ENCODE measurements at places on chromosomes 1 and 21. TPM values are rescaled to one million over a fixed set of nuclear protein-coding genes. Genes with fewer than 3 reads are reported as not detected.

- H3K36me3 ChIP-seq: no peaks in the 10 kb centered on the region
- H3K27ac ChIP-seq: no peak overlapping the region
- no peak for DNase-seq
- H3K4me3 ChIP-seq: no peak overlapping the region
- H3K4me1 ChIP-seq: peaks cover 3% of the 10 kb centered on the region
These were observed 11.0 kb downstream of the KCNC4 start for GRCh38 chr1:110221119-110221518.

- DNase-seq: no peak
- H3K27me3 ChIP-seq: no peaks in the 10 kb centered on the region
- no peak overlapping the region for H3K27ac ChIP-seq
These were observed 105.9 kb upstream of the C21orf91 start for GRCh38 chr21:17925000-17925610.

- H3K27ac ChIP-seq: no peak overlapping the region
- DNase-seq: no peak
- H3K36me3 ChIP-seq: no peaks in the 10 kb centered on the region
- H3K4me3 ChIP-seq: no peak overlapping the region
- no peaks in the 10 kb centered on the region for H3K4me1 ChIP-seq
These were observed 2.9 kb downstream of the KRTAP10-7 start for GRCh38 chr21:44603109-44603875.

- no peak overlapping the region for H3K27ac ChIP-seq
- H3K4me3 ChIP-seq: peak overlapping the region; percentile 2
- H3K4me1 ChIP-seq: no peaks in the 10 kb centered on the region
- DNase-seq: no peak
These were observed 38.9 kb downstream of the CCDC18 start for GRCh38 chr1:93219443-93219842.

- peak; percentile 17 for DNase-seq
- H3K36me3 ChIP-seq: no peaks in the 10 kb centered on the region
- peaks cover 48% of the 10 kb centered on the region for H3K27me3 ChIP-seq
- peaks cover 12% of the 10 kb centered on the region for H3K4me1 ChIP-seq
- H3K4me3 ChIP-seq: peak overlapping the region; percentile 52
- peak overlapping the region; percentile 17 for H3K27ac ChIP-seq
These were observed 68.0 kb upstream of the AKT3 start for GRCh38 chr1:243917863-243918565.

- H3K27me3 ChIP-seq: no peaks in the 10 kb centered on the region
- DNase-seq: no peak
- no peak overlapping the region for H3K4me3 ChIP-seq
- peaks cover 17% of the 10 kb centered on the region for H3K4me1 ChIP-seq
- H3K27ac ChIP-seq: peak overlapping the region; percentile 97
These were observed 1.2 kb upstream of the ZBTB40 start for GRCh38 chr1:22450351-22451021.

- no peak for DNase-seq
- no peaks in the 10 kb centered on the region for H3K27me3 ChIP-seq
- peaks cover 38% of the 10 kb centered on the region for H3K4me1 ChIP-seq
- no peak overlapping the region for H3K27ac ChIP-seq
- H3K4me3 ChIP-seq: no peak overlapping the region
- H3K36me3 ChIP-seq: no peaks in the 10 kb centered on the region
These were observed 37.2 kb downstream of the PTPN14 start for GRCh38 chr1:214514032-214514818.

- no peaks in the 10 kb centered on the region for H3K27me3 ChIP-seq
- H3K36me3 ChIP-seq: peaks cover 94% of the 10 kb centered on the region
- H3K27ac ChIP-seq: no peak overlapping the region
- H3K4me3 ChIP-seq: no peak overlapping the region
- DNase-seq: no peak
These were observed 12.4 kb downstream of the ELK4 start for GRCh38 chr1:205619376-205619775.

GRCh38 chr21:41861987-41862386 lies 17.2 kb downstream of the PRDM15 start:
- H3K27me3 ChIP-seq: no peaks in the 10 kb centered on the region
- no peak overlapping the region for H3K4me3 ChIP-seq
- H3K4me1 ChIP-seq: no peaks in the 10 kb centered on the region

DNA sequence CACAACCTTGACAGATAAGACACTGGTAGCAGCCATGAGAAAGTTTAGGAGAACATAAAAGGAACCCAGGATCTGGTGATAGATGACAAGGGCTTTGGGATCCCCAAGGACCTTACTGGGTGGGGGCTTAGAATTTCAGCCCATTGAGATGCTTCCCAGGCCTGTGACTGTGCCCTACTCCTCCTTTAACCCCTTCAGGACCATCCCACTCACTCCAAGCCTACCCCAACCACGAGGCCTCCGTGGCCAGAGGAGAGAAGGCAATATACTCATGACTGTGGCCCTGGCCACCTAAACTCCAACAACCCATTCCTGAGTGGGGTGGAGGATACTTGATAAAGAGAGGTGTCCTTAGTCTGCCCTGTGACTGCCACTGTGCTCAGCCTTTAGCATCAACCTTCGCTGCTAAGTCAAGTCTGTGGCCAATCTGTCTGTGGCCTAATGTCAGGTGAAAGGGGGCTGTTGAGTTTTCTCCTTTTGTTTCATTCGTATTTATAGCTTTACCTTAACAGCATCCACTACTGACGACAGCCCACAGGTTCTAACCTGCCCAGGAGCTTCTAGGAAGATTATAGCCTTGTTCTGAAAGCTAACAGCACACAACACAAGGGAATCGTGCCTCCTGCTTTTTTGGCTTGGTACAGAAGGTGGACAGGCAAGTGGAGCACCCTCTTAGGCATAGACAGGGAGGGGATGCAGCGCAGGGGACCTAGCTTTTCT lies 16.9 kb upstream of the BCAR3 start:
- no peak for DNase-seq
- no peak overlapping the region for H3K27ac ChIP-seq
- H3K4me1 ChIP-seq: peaks cover 29% of the 10 kb centered on the region
- no peaks in the 10 kb centered on the region for H3K27me3 ChIP-seq
- no peak overlapping the region for H3K4me3 ChIP-seq

DNA sequence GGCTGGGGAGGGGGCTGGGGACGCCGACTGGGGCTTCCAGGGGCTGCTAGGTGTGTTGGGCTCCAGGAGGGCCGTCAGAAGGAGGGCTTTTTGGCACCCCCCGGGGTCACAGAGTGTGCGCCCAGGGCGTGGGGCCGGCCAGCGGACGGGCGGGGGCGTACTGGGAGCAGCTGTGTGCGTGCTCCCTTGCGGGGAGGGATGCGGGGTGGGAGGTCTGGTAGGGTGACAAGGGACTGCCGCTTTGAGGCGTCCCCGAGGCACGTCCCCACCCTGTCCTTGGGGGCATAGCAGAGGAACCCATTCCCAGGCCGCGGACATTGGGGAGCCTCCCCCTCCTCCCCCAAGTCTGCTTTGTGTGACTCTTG lies 1.1 kb downstream of the FOXO6 start:
- H3K4me3 ChIP-seq: peak overlapping the region; percentile 64
- H3K36me3 ChIP-seq: no peaks in the 10 kb centered on the region
- no peak overlapping the region for H3K27ac ChIP-seq
- peaks cover 79% of the 10 kb centered on the region for H3K4me1 ChIP-seq
- peaks cover 69% of the 10 kb centered on the region for H3K27me3 ChIP-seq
- DNase-seq: no peak

DNA sequence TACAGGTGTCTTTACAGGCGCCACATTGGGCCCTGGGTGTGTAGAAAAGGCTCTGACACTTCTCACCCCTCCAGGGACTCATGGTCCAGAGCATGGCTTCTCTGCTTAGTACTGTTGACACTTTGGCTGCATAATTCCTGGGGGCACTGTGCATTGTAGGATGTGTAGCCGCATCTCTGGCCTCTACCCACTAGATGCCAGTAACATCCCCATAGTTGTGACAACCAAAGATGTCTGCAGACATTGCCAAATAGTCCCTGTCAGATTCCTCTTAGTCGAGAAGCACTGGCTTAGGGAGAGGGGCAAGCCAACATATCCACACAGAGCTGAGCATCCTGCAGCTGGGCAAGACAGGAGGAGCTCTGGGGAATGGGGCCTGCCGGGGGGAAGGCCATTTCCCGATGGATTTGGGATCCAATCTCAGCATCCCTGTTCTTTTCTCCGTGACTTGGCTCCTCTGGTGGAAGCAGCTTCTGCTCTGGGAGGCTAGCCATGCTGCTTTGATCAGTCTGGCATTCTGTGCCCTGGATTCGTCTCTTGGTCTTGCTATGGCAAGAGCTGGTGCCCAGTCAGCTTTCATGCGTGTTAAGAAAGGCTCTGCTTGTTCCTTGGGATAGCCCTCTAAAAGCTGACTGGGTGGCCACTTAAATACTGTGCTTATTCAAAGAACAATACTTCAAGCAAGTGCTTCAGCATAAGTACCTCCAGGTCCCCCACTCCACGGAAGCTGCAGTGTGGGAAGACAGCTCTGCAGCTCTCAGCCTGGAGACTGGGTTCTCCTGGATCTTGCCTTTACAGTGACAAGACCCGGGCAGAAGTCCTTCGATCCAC lies 38.3 kb upstream of the SCMH1 start:
- peaks cover 6% of the 10 kb centered on the region for H3K4me1 ChIP-seq
- H3K27me3 ChIP-seq: no peaks in the 10 kb centered on the region
- no peak overlapping the region for H3K4me3 ChIP-seq
- DNase-seq: no peak

GRCh38 chr21:34606051-34606450 lies 8.9 kb downstream of the RCAN1 start:
- no peaks in the 10 kb centered on the region for H3K36me3 ChIP-seq
- H3K4me3 ChIP-seq: no peak overlapping the region
- no peaks in the 10 kb centered on the region for H3K4me1 ChIP-seq
- no peak for DNase-seq
- no peak overlapping the region for H3K27ac ChIP-seq
- no peaks in the 10 kb centered on the region for H3K27me3 ChIP-seq

DNA sequence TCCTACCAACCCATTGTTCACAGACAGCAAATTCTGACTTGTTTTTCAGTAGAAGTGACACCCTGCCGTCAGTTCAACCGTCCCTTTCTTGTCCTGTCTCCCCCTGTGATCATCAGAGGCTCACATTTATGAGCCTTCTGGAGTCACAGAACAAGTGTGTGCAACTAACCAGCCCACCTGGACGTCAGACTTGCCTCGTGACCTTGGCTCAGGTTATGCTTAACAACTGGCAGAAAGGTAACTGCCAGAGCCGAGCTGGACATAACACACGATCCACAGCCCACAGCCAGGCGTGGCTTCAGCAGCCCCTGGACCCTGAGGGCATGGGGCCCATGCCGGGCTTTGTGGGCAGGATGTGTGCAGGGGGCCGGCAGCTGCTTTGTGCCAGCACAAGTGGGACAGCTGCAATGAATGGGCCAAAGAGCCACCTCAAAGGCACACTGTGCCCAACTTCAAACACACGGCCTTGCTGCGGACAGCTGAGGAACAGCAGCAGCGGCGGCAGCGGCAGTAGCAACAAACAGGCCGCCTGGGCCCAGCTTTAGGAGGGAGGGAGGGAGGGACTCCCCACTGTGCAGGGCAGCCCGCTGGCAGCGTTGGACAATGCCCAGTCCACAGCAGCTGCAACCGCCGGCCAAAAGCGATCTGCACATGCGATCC lies 103.9 kb downstream of the ZBTB18 start:
- H3K27ac ChIP-seq: no peak overlapping the region
- DNase-seq: no peak
- no peaks in the 10 kb centered on the region for H3K36me3 ChIP-seq
- no peaks in the 10 kb centered on the region for H3K27me3 ChIP-seq

DNA sequence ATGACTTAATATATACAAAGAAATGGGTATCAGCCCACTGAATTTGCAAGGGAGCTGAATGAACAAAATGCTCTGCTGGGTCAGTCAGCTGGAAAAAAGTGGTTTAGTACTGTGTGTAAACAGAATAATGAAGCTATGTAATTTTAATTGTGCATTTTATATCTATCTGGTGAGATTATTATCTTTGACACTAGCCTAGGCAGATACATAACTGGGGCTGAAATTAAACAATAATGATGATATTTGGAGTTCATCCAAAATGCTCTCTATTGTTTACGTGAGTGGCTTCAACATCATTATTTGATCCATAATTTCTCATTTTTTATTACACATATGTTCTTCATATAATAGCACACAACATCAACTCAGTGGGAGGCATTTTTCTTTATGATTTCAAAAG lies 208.5 kb upstream of the SNX7 start:
- H3K4me3 ChIP-seq: no peak overlapping the region
- no peaks in the 10 kb centered on the region for H3K27me3 ChIP-seq
- H3K36me3 ChIP-seq: no peaks in the 10 kb centered on the region
- DNase-seq: no peak

DNA sequence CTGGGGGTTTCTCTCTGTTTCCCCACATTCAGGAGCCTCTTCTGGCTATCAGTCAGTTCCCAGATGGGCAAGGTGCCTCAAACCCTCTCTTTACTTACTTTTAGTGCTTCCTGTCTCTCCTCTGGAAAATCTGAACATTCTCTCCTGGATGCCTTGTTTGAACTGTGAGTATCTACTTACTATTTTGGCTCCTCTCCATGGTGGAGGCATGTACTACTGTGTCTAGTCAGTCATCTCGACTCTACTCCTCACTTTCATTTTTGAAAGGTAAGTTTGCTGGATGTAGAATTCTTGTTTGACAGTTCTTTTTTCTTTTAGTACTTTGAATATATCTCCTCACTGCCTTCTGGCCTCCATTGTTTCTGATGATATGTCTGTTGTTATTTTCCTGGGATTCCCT lies 70.9 kb upstream of the FAM78B start:
- H3K27me3 ChIP-seq: no peaks in the 10 kb centered on the region
- H3K27ac ChIP-seq: no peak overlapping the region
- no peak overlapping the region for H3K4me3 ChIP-seq
- DNase-seq: no peak

DNA sequence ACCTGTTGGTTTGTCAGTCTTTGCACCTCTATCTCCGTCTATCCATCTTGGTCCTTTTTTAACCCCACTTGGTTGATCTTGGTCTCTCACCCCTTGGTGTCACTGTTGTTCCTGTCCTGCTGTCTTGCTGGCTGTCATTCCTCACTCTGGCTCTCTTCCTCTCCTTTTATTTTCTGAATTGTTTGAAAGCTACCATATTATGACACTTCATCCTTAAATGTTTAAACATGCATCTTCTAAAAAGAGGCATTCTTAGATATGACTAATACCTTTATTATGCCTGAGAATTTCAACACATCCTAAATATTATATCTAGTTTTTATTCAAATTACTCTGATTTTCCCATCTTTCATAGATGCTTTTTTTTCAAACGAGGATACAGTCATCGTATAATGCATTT lies 37.0 kb downstream of the BACH1 start:
- no peaks in the 10 kb centered on the region for H3K4me1 ChIP-seq
- no peak overlapping the region for H3K27ac ChIP-seq
- no peak for DNase-seq
- no peak overlapping the region for H3K4me3 ChIP-seq

MCOLN2 gene
- total RNA-seq: not detected

LENEP gene
- total RNA-seq: not detected

MFSD2A gene
- total RNA-seq: 1.2 TPM

RPE65 gene
- total RNA-seq: not detected

RPTN gene
- total RNA-seq: not detected

ATP5IF1 gene
- 482 TPM for total RNA-seq

PGBD2 gene
- 1.9 TPM for total RNA-seq

HFM1 gene
- 2.5 TPM for total RNA-seq

PTAFR gene
- total RNA-seq: 1.7 TPM
